Gastroesophageal sphincter (tissue), 4 donors: ENCODE measurements at places on chromosomes 2 and 18.
A peak's percentile ranks its signal among the peaks of the same experiment; 100 is the strongest.

DNA sequence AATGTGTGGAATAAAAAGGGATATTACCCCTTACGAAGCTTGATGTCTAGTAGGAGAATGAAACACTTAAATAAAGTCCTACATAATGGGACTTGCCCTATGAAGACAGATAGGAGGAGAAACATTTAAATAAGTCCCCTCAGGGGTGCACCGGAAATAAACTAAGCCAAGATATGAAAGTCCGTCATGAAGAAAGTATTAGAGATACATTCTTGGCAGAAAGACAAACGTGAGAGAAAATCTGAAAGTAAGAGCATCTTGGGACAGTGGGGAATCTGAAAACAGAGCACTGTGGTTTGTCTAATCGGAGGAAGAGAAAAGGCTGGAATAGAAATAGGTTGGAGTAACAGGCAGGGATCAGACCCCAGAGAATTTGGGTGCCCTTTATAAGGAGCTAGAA, 516.9 kb upstream of the DSEL start:
- H3K4me1 ChIP-seq, result no peaks in the 10 kb centered on the region
- H3K4me3 ChIP-seq, result no peak overlapping the region
- H3K36me3 ChIP-seq, result no peaks in the 10 kb centered on the region
- H3K27me3 ChIP-seq, result no peaks in the 10 kb centered on the region

GRCh38 chr2:119702203-119702917, 23.4 kb downstream of the TMEM177 start:
- no peak overlapping the region for H3K27ac ChIP-seq
- ATAC-seq, result no peak
- peaks cover 16% of the 10 kb centered on the region for H3K36me3 ChIP-seq
- peaks cover 4% of the 10 kb centered on the region for H3K27me3 ChIP-seq

DNA sequence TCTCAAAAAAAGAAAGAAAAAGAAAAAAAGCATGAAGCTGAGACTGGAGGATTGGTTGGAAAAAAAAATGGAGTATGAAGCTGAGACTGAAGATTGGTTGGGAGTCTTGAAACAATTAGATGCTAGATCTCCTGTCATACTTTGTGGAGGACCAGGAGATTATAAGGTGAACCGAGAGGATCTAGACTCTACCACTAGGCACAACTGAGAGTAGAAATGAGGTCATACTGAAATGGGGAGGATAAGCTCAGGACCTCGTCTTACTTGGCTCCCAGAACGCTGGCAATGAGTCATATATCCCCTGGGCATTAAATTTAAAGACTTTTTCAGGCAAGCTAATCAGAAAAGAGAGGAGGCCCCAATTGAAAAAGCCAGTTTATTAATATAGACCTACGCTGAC, 3.3 kb upstream of the ORC2 start:
- no peak for ATAC-seq
- no peak overlapping the region for H3K27ac ChIP-seq
- no peak overlapping the region for H3K4me3 ChIP-seq
- H3K27me3 ChIP-seq, result no peaks in the 10 kb centered on the region
- H3K36me3 ChIP-seq, result no peaks in the 10 kb centered on the region
- peaks cover 27% of the 10 kb centered on the region for H3K4me1 ChIP-seq

GRCh38 chr2:77922567-77922966, 400.4 kb upstream of the LRRTM4 start:
- no peaks in the 10 kb centered on the region for H3K27me3 ChIP-seq
- no peak overlapping the region for H3K27ac ChIP-seq
- ATAC-seq, result no peak
- H3K4me1 ChIP-seq, result no peaks in the 10 kb centered on the region
- H3K36me3 ChIP-seq, result no peaks in the 10 kb centered on the region
- H3K4me3 ChIP-seq, result no peak overlapping the region

GRCh38 chr2:46815121-46815802, 100.3 kb downstream of the MCFD2 start:
- no peaks in the 10 kb centered on the region for H3K27me3 ChIP-seq
- no peak overlapping the region for H3K4me3 ChIP-seq
- H3K36me3 ChIP-seq, result no peaks in the 10 kb centered on the region
- H3K27ac ChIP-seq, result peak overlapping the region; percentile 80
- H3K4me1 ChIP-seq, result peaks cover 26% of the 10 kb centered on the region
- ATAC-seq, result no peak

DNA sequence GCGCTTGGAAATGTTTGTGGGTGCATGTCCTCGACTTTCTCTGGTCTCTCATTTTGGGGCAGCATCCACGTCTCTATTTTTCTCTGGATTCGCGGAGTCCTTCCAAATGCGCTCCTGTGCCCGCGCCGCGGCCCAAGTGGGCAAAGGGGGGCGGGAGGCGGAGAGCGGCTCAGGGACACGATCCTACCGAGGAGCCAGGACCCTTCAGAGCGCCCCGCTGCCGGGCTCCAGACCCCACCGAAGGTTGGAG, 990 bp downstream of the EPAS1 start:
- H3K4me3 ChIP-seq, result peak overlapping the region; percentile 68
- H3K27me3 ChIP-seq, result peaks cover 20% of the 10 kb centered on the region
- no peaks in the 10 kb centered on the region for H3K36me3 ChIP-seq

GRCh38 chr2:219451661-219452360, 17.2 kb downstream of the SPEG start:
- no peaks in the 10 kb centered on the region for H3K36me3 ChIP-seq
- no peaks in the 10 kb centered on the region for H3K4me1 ChIP-seq
- ATAC-seq, result peak; percentile 38
- peaks cover 23% of the 10 kb centered on the region for H3K27me3 ChIP-seq
- peak overlapping the region; percentile 97 for H3K27ac ChIP-seq

- no peaks in the 10 kb centered on the region for H3K4me1 ChIP-seq
- peaks cover 41% of the 10 kb centered on the region for H3K27me3 ChIP-seq
- no peak overlapping the region for H3K4me3 ChIP-seq
- no peak overlapping the region for H3K27ac ChIP-seq
- ATAC-seq, result no peak
Measured at GRCh38 chr18:78914249-78914935, 65.2 kb upstream of the SALL3 start.

DNA sequence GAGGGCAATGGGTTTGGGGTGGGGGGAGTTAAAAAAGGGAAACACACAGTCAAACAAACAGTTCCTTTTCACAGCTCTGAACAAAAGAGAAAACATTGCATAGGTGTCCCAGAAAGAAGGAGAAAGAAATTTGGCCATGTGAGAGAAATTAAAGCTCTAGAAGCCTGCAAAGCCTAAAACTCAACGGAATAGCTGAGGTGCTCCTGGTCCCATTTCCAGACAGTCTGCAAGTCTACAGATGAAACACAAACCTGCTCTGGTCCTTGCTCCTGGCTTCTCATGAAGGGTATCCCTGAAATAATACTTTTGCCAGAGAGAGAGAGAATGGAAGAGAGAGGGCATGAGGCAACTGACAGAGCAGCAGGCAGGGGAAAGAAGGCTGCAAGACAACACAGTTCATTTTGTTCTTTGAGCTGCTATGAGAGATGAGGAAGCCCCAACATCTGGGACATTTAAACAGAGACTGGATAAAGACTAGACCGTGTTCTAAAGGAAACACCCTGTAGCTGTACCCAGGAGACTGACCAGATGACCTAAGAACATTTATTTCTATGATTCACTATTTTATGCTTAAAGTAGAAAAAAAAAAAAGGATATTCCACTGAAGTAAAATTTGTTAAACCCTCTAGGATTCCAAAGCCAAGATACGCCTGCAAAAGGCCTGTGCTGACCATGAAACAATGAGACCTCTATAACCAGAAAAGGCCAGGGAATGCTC, 57.3 kb upstream of the CYP26B1 start:
- peak; percentile 76 for ATAC-seq
- peak overlapping the region; percentile 57 for H3K27ac ChIP-seq
- no peaks in the 10 kb centered on the region for H3K27me3 ChIP-seq
- H3K4me3 ChIP-seq, result no peak overlapping the region
- no peaks in the 10 kb centered on the region for H3K36me3 ChIP-seq
- H3K4me1 ChIP-seq, result peaks cover 32% of the 10 kb centered on the region

DNA sequence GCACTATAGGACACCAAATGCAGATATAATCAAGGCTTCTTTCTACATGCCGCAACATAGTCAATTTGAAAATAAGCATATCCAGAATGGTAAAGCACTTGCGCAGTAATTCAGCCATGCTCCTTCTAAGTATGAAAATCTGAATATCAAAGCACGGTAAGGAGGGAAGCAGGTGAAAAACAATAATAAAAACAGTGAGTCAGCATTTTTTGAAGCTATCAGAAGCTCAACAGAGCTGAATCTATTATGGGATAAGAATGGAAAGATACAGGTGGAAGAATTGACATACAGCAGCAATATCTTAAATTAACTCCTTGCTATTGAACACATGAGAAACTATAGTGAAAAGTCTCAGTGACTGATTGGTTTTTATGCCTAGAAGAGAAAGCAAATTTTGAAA, 266.3 kb downstream of the NRXN1 start:
- H3K4me3 ChIP-seq, result no peak overlapping the region
- no peaks in the 10 kb centered on the region for H3K36me3 ChIP-seq
- ATAC-seq, result no peak
- H3K4me1 ChIP-seq, result no peaks in the 10 kb centered on the region
- no peaks in the 10 kb centered on the region for H3K27me3 ChIP-seq
- no peak overlapping the region for H3K27ac ChIP-seq

DNA sequence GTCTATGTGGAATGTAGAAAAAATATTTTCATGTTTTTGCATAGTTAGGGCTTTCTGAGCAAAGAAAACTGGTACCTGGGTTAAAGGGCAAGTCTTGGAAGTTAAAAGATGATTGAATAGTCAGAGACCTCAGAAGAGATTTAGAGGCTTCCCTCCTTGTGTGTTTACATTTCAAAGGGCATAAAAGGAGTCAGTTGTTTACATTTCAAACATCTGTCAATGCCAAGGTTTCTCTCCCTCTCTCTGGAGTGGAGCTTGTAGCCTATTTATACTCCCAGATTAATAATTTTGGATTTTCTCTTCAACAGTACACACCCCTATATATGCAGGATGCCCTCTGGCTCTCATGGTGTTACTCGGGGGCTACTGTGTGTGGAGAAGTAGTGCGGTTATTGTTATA, 8.6 kb downstream of the M1AP start:
- no peak overlapping the region for H3K4me3 ChIP-seq
- no peak overlapping the region for H3K27ac ChIP-seq
- no peak for ATAC-seq
- H3K27me3 ChIP-seq, result peaks cover 13% of the 10 kb centered on the region

DNA sequence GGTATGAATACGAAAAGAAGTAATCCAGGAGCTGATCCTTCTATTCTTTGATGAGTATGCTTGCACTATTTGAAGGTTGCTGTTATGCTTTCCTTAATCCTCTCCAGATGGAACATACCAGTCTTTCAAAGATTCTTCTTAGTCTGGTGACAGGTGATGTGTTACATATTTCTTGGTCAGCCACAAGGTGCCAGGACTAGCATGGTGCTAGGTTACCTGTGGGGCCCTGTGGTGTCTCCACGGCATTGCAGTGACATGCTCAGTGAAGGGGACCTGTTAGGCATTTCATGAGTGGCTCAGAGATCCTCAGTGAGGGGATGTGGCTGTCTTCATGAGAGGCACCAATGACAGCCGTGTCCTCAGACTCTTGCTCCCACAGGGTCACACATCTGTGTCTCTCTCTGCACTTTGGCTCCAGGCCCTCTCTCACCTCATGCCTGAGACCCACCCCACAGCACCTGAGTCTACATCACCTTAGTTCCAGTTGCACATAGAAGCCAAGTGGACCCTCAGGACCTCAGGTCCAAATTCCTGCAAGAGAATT, 13.1 kb upstream of the RAB31 start:
- no peak overlapping the region for H3K4me3 ChIP-seq
- H3K27me3 ChIP-seq, result no peaks in the 10 kb centered on the region
- no peak for ATAC-seq
- H3K4me1 ChIP-seq, result no peaks in the 10 kb centered on the region
- no peak overlapping the region for H3K27ac ChIP-seq

GRCh38 chr2:119694845-119695521, 16.0 kb downstream of the TMEM177 start:
- H3K4me1 ChIP-seq, result no peaks in the 10 kb centered on the region
- no peak overlapping the region for H3K27ac ChIP-seq
- no peak overlapping the region for H3K4me3 ChIP-seq

DNA sequence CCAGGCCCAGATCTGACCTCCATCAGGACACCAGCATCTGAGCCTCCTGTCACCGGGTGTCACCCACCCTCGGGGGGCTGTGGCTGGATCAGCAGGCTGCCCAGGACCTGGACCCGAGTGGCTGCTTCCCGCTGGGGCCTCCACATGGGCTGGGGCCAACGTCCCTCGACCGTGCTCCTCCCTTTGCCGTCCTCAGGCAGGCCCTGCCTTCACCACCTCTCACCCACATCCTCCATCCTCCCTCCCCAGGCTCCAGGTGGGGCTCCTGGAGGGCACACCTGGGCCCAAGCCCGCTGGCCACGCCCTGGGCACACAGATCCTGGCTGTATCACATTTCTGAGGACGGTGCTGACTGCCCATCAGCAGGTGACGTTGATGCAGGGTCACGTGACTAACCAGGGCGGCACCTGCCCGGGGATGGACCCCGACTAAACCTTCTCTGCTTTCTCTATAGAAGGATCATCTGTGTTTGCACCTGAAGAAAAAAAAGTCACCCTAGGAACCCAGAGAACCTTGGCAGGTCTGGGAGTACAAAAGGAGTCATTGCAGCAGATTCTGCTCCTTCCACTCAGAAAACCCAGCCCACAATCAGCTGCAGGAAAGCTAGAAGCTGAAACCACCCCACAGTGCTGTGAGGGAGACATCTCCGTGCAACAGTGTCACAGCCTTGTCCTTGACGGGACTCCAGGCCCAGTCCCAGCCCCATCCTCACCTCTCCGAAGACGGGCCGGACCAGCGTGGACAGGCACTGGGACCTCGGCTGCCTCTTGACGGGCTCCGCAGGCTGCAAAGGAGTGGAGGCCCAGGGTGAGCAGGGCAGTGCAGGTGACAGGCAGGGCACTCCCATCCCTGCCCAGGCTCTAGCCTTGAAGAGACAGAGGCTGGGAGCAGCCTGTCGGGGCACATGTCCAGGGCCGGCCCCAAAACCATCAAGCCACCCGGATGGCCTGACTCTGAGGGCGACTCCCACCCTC, 11.2 kb downstream of the STK25 start:
- ATAC-seq, result no peak
- no peak overlapping the region for H3K4me3 ChIP-seq
- H3K36me3 ChIP-seq, result peaks cover 99% of the 10 kb centered on the region
- H3K27me3 ChIP-seq, result no peaks in the 10 kb centered on the region

DNA sequence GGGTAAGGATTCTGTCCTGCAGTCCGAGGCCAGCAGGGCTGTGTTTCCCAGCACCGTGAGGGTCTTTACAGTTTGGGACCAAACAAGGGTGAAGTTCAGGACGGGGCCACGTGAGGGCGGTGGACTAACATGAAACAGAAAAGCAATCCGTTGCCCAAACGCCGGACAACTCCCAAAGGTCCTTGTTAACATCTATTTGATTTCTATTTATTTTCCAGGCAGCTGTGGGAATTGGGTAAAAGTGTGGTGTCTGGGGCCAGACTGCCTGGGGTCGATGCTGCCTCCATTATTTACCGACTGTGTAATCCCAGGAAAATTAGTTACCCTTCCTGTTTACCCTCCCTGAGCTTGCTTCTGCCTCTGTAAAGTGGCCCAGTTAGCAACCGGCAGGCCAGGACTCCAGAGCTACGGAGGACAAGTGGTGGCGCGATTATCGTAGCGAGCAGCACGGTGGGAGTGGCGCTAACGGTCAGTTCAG, 66.3 kb upstream of the TCF7L1 start:
- H3K4me1 ChIP-seq, result peaks cover 10% of the 10 kb centered on the region
- peak overlapping the region; percentile 38 for H3K4me3 ChIP-seq
- H3K36me3 ChIP-seq, result no peaks in the 10 kb centered on the region
- ATAC-seq, result peak; percentile 81
- H3K27me3 ChIP-seq, result peaks cover 6% of the 10 kb centered on the region

- H3K4me3 ChIP-seq, result no peak overlapping the region
- no peaks in the 10 kb centered on the region for H3K4me1 ChIP-seq
- ATAC-seq, result no peak
- no peaks in the 10 kb centered on the region for H3K27me3 ChIP-seq
- H3K27ac ChIP-seq, result no peak overlapping the region
Measured at GRCh38 chr18:35577045-35577848, 4.3 kb upstream of the GALNT1 start.
